Uterus (tissue), 4 donors: ENCODE measurements at places on chromosomes 12 and 14. TPM values are rescaled to one million over a fixed set of nuclear protein-coding genes. Genes with fewer than 3 reads are reported as not detected.

GRCh38 chr12:124279846-124280360 lies 15.0 kb upstream of the RFLNA start:
- H3K4me1 ChIP-seq, result no peaks in the 10 kb centered on the region
- H3K27me3 ChIP-seq, result no peaks in the 10 kb centered on the region
- H3K36me3 ChIP-seq, result no peaks in the 10 kb centered on the region
- DNase-seq, result no peak

- H3K27me3 ChIP-seq, result no peaks in the 10 kb centered on the region
- no peak overlapping the region for H3K4me3 ChIP-seq
- no peaks in the 10 kb centered on the region for H3K4me1 ChIP-seq
- no peak overlapping the region for H3K27ac ChIP-seq
- no peaks in the 10 kb centered on the region for H3K36me3 ChIP-seq
These were observed 31.5 kb downstream of the ABCB9 start for GRCh38 chr12:122934722-122935121.

DNA sequence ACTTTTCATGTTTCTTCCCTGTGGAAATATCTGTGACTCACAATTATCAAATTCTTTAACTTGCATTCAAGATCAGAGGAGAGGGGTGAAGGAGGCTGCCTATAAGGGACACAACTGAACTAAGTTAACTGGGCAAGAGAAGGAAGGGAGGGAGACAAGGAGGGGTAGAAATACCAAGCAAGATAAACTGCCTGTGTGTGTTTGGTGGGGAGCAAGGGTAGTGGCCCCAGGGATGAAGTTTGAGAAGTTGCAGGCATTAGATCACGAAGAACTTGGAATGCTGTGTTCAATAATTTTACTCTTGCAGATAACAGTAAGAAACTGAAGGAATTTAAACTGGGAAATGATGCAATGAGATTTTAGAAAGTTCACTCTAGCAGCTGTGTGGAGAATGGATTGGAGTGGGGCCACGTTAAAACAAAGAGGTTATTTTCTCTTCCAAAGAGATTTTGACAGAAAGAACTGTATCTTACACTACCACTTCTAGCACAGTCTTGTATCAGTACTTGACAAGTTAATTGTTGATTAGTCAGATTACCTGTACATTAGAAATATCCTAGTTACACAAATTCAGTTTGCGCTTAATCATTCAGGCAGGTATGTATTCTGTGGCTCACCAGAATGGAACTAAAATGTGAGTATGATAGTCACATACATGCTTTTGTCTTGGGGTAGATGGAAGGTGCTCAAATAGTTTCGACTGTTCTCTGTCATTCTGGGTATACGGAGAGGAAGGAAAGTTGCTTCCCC lies 7.4 kb downstream of the PKP2 start:
- H3K4me3 ChIP-seq, result no peak overlapping the region
- no peaks in the 10 kb centered on the region for H3K36me3 ChIP-seq
- no peaks in the 10 kb centered on the region for H3K4me1 ChIP-seq
- no peak overlapping the region for H3K27ac ChIP-seq
- DNase-seq, result no peak
- no peaks in the 10 kb centered on the region for H3K27me3 ChIP-seq

- no peak overlapping the region for H3K27ac ChIP-seq
- H3K4me3 ChIP-seq, result no peak overlapping the region
- DNase-seq, result no peak
- H3K27me3 ChIP-seq, result no peaks in the 10 kb centered on the region
- H3K36me3 ChIP-seq, result no peaks in the 10 kb centered on the region
These were observed 26.2 kb upstream of the CMA1 start for GRCh38 chr14:24534286-24534685.

GRCh38 chr12:66467932-66468331 lies 165.6 kb downstream of the HELB start:
- no peaks in the 10 kb centered on the region for H3K27me3 ChIP-seq
- no peaks in the 10 kb centered on the region for H3K36me3 ChIP-seq
- no peak for DNase-seq
- no peaks in the 10 kb centered on the region for H3K4me1 ChIP-seq

DNA sequence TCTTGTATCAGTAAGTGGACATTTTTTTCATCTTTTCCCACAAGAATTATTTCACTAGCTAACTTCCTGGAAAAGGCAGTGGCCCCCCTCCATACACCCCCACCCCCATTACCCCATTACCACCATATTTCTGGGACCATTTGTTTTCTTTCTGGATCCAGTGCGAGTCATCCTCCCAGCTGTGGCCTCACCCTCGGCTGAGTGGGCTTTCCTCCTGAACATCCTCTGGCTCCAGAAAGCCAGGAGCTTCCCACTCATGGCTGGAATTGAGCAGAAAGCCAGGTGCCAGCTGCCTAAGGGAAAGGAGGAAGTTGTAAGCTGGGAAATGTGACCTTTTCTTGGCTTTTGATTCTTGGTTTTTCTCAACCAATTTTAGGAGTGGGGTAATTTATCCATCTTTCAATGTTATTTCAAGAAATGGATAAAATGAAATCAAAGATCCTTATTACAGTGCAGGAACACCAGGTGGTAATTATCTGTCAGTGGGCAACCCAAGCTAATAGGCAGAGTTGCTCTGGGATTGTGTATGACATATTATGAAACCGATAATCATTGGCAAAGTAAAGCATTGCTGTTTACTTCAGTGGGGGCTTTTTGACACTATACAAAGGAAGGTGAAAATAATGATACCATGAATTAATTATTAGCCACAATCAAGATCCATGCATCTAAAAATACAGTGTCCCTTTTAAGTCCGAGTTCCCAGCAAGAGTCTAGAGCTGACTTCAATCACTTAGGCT lies 124.6 kb downstream of the KICS2 start:
- no peaks in the 10 kb centered on the region for H3K4me1 ChIP-seq
- no peaks in the 10 kb centered on the region for H3K36me3 ChIP-seq
- H3K27me3 ChIP-seq, result no peaks in the 10 kb centered on the region

DNA sequence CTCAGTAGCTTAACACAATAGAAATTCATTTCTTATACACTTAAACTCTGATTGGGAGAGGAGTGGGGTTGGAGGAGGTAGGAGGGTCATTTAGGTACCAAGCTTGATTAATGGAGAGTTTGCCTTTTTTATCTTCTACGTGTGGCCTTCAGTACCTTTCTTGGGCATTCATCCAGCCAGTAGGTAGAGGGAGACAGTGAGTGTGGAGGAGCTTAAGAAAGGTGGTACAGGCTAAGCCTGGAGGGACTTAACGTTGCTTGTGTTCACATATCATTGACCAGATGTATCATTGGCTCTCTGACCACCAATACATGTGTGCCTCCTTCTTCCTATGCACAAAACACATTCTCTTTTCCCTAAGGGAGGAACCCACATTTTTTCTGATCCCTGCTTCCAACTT lies 232.9 kb upstream of the CRY1 start:
- no peak overlapping the region for H3K4me3 ChIP-seq
- H3K36me3 ChIP-seq, result no peaks in the 10 kb centered on the region
- no peaks in the 10 kb centered on the region for H3K4me1 ChIP-seq
- H3K27me3 ChIP-seq, result no peaks in the 10 kb centered on the region
- no peak overlapping the region for H3K27ac ChIP-seq
- no peak for DNase-seq

DNA sequence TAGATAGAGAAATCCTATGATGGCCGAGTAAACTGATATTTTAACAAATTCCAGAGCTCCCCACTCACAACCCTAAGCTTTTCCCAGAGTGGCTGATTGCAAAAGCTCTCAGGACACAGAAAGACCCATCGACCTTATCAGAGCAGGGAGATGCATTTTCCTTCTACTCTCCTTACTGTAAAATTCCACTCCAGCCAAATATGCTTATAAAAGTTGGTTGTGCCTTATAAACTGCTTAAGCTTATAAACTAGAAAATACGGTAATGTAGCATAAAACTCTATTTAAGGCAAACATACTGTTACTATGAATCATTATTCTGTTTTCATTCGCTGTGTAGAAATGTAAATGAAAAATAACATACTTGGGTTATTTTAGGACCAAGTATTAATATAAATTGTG lies 41.6 kb upstream of the TRHDE start:
- H3K4me3 ChIP-seq, result no peak overlapping the region
- no peaks in the 10 kb centered on the region for H3K4me1 ChIP-seq
- no peaks in the 10 kb centered on the region for H3K27me3 ChIP-seq
- no peak overlapping the region for H3K27ac ChIP-seq
- H3K36me3 ChIP-seq, result no peaks in the 10 kb centered on the region

- no peak overlapping the region for H3K4me3 ChIP-seq
- H3K36me3 ChIP-seq, result no peaks in the 10 kb centered on the region
- no peaks in the 10 kb centered on the region for H3K4me1 ChIP-seq
- no peak overlapping the region for H3K27ac ChIP-seq
- DNase-seq, result no peak
- no peaks in the 10 kb centered on the region for H3K27me3 ChIP-seq
These were observed 101.6 kb downstream of the PELI2 start for GRCh38 chr14:56219666-56220413.

DNA sequence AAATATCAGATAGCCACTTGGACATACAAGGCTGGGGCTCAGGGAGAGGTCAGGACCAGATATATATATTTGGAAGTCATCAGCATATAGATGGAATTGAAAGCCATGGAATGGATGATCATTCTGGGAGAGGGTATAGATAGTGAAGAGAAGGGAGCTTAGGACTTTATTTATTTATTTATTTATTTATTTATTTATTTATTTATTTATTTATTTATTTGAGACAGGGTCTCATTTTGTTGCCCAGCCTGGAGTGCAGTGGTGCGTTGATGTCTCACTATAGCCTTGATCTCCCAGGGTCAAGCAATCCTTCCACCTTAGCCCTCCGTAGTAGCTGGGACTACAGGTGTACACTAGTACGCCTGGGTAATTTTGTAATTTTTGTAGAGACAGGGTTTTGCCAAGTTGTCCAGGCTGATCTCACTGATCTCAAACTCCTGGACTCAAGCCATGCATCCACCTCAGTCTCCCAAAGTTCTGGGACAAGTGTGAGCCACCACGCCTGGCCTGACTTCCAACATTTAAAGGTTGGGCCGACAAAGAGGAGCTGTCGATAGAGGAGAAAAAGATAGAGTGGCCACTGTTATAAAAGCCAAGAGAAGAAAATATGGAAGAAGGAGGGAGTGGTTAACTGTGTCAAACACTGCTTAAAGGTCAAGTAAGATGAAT lies 8.7 kb upstream of the INHBE start:
- H3K4me1 ChIP-seq, result no peaks in the 10 kb centered on the region
- H3K27ac ChIP-seq, result no peak overlapping the region
- no peak overlapping the region for H3K4me3 ChIP-seq

DNA sequence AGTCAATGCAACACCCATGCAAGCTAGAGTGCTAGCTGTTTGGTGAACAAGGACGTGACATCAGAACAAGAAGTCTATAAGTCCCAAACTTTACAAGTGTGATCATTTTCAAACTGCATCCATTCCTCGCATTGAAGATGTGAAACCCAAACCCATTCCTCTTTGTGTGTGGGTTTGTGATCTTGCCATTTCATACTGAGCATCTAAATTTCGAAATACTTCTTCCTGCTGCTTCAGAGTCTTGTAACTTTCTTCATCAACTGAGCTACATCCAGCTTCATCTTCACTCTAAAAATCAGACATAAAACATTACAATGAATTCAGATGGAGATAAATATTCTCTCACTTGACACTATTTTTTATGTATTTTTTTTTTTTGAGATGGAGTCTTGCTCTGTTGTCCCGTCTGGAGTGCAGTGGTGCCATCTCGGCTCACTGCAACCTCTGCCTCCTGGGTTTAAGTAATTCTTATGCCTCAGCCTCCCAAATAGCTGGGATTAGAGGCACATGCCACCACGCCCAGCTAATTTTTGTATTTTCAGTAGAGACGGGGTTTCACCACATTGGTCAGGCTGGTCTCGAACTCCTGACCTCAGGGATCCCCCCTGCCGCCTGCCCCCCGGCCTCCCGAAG lies 4.8 kb upstream of the ZCCHC8 start:
- no peaks in the 10 kb centered on the region for H3K4me1 ChIP-seq
- DNase-seq, result no peak
- no peaks in the 10 kb centered on the region for H3K27me3 ChIP-seq

The VWF gene
- 949 TPM for total RNA-seq

The NYNRIN gene
- total RNA-seq, result 4.9 TPM

The GPR162 gene
- total RNA-seq, result 0.29 TPM

The MUCL1 gene
- total RNA-seq, result not detected

The PSMD9 gene
- 56.7 TPM for total RNA-seq

The LIMA1 gene
- 140 TPM for total RNA-seq

The SCN8A gene
- 1.3 TPM for total RNA-seq

The GLS2 gene
- 1.1 TPM for total RNA-seq
